H9 (cell line): ENCODE measurements at places on chromosomes 7 and 10. TPM values are rescaled to one million over a fixed set of nuclear protein-coding genes. Genes with fewer than 3 reads are reported as not detected.

Gene UROS
- 41.0 and 42.3 TPM in 2 replicates for total RNA-seq

DNA sequence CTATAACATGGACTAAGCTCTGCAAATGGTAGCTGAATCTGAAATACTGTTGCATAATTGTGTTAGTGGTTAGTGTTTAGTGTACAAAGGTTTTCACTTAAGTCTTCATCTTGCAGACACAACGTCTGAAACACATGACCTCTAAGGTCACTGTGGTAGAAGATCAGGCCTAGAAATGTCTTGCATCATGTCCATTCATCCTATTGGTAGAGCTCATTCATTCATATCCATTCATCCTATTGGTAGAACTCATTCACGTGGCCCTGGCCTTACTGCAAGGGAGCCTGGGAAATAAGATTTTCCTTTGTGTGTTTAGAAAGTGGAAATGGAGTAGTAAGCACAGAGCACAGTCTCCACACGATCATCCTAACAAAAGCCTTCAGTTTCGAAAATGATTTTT lies 485.8 kb downstream of the PLXNA4 start:
- no peaks in the 10 kb centered on the region for H3K36me3 ChIP-seq
- no peaks in the 10 kb centered on the region for H3K4me1 ChIP-seq
- no peak for DNase-seq
- no peak overlapping the region for H3K4me3 ChIP-seq

DNA sequence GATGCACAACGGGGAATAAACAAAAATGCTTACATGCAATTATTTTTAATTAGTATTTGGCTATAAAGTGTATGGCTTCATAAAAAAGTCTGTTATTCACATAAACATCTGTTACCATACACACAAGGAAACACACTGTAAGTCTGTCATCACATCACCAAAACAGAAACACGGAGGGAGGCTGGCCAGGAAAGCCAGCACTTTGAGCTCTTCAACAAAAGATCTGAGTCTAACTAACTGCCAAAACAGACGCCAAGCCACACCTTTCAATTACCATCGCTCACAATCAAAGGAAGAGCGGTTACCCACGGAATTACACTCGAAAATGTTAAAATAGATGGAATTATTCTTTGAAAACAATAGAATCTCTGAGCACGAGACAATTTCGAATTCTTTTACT lies 49.2 kb upstream of the MGMT start:
- no peaks in the 10 kb centered on the region for H3K4me1 ChIP-seq
- H3K27me3 ChIP-seq, result no peaks in the 10 kb centered on the region
- H3K27ac ChIP-seq, result no peak overlapping the region
- no peak overlapping the region for H3K4me3 ChIP-seq

Gene TMEM270
- not detected in 2 replicates for total RNA-seq

Gene TACC2
- 54.8 and 58.1 TPM in 2 replicates for total RNA-seq

DNA sequence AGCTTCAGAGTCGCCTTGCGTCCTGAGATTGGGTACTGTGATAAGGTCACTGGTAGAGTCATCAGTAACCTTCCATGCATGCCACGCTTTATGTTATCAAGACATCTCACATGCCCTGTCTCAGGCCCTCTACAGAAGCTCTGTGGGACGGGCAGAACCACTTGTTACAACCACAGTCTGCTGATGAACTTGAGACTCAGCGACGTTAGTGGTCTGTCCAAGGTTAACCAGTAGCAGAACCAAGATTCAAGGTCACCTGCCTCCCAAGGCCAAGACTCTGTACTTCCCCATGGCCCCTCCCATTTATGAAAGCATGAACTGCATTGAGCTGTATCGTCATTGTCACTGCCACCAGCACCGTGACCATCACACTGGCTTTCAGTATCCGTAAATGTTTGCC lies 15.0 kb downstream of the IQCE start:
- no peaks in the 10 kb centered on the region for H3K36me3 ChIP-seq
- no peaks in the 10 kb centered on the region for H3K27me3 ChIP-seq
- H3K4me1 ChIP-seq, result no peaks in the 10 kb centered on the region

GRCh38 chr10:43453266-43453831 lies 16.4 kb downstream of the ZNF487 start:
- peaks cover 4% of the 10 kb centered on the region; the same call in 1 of the 2 replicates for H3K4me1 ChIP-seq
- no peak overlapping the region for H3K27ac ChIP-seq
- H3K4me3 ChIP-seq, result no peak overlapping the region
- H3K27me3 ChIP-seq, result no peaks in the 10 kb centered on the region
- no peak for DNase-seq
- H3K36me3 ChIP-seq, result no peaks in the 10 kb centered on the region

- no peak overlapping the region for H3K27ac ChIP-seq
- no peak overlapping the region for H3K4me3 ChIP-seq
- no peaks in the 10 kb centered on the region for H3K27me3 ChIP-seq
Measured at GRCh38 chr10:61110188-61110844, 166.3 kb upstream of the RHOBTB1 start.

Gene NKX1-2
- total RNA-seq, result 14.9 and 15.3 TPM in 2 replicates

Gene CDHR1
- total RNA-seq, result 6.4 and 6.6 TPM in 2 replicates

DNA sequence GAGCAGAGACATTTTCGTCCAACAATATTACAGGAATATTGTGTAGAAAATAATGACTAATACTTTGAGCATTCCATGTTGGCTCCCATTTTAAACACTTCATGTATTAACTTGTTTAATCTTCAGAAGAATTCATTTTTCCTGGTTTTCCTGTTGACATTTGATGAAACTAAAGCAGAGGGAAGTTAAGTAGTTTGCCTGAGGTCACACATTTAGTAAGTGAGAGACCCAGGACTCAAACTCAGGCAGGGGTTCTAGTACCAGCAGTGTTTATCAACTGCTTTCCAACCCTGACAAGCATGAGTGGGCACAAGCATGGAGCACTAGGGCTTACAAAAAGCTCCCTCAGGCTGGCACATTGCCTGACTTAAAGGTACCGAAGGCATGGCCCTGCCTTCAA lies 719.1 kb downstream of the AUTS2 start:
- no peak overlapping the region for H3K27ac ChIP-seq
- DNase-seq, result no peak
- H3K36me3 ChIP-seq, result no peaks in the 10 kb centered on the region

DNA sequence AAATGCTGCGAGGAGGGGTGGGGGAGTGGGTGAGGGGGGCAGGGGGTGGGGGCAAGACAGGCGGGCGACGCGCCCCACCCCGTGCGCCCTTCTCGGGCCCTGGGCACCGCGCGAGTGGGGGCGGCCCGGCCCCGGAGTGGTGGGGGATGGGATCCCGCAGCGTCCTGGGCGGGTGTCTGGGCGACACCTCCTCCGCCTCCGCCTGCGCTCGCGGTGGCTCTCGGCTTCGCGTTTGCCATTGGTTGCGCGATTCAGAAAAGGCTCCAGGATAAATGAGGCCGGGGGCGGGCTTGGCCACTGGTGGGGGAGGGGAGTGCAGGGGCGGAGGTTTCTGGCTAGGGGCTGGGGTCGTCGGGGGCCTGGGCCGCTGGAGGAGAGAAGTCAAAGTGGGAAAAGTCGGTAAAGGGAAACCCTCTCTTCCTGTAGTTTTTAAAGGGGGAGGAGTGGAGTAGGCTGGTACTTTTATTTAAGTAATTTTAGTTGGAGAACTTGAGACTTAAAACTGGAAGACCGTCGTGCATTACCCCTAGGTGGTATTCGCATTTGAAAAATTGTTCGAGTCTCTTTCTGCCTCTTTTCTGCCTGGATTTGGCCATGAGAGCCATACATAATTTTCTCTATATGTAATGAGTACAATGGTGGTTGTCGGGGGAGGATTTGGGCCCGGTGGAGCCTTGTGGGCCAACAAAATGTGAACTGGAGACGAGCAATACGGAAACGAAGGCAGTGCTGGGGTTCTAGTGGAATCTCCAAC lies 992 bp upstream of the IGF2BP3 start:
- DNase-seq, result peak; percentile 92
- H3K27me3 ChIP-seq, result no peaks in the 10 kb centered on the region
- no peaks in the 10 kb centered on the region for H3K4me1 ChIP-seq
- H3K27ac ChIP-seq, result peak overlapping the region; percentile 92
- H3K36me3 ChIP-seq, result peaks cover 15% of the 10 kb centered on the region

Gene GCK
- total RNA-seq, result 0.90 and 0.98 TPM in 2 replicates

Gene CLDN4
- total RNA-seq, result 15.5 and 15.6 TPM in 2 replicates

DNA sequence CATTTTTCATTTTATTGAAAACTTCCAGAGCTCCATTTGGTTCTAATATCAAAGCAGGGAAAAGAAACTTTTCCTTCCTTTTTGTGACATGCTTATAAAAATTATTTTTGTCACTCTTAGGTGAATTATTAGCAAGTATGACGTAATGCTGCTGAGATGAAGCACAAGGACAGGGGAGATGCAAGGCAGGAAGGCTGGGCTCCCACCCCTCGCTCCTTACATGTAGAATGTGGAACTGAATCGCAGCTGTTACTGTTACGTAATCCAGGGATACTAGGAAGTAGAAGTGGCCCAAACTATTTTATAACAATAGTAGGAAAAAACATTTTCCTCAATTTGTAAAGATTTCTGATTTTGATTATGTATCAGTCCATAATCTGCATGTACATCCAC lies 17.1 kb upstream of the GTPBP4 start:
- H3K36me3 ChIP-seq, result no peaks in the 10 kb centered on the region; the same call in 2 of the 3 replicates
- DNase-seq, result no peak
- no peaks in the 10 kb centered on the region for H3K4me1 ChIP-seq
- H3K4me3 ChIP-seq, result no peak overlapping the region
- H3K27ac ChIP-seq, result no peak overlapping the region

Gene SPOCK2
- total RNA-seq, result 0.86 and 1.8 TPM in 2 replicates

DNA sequence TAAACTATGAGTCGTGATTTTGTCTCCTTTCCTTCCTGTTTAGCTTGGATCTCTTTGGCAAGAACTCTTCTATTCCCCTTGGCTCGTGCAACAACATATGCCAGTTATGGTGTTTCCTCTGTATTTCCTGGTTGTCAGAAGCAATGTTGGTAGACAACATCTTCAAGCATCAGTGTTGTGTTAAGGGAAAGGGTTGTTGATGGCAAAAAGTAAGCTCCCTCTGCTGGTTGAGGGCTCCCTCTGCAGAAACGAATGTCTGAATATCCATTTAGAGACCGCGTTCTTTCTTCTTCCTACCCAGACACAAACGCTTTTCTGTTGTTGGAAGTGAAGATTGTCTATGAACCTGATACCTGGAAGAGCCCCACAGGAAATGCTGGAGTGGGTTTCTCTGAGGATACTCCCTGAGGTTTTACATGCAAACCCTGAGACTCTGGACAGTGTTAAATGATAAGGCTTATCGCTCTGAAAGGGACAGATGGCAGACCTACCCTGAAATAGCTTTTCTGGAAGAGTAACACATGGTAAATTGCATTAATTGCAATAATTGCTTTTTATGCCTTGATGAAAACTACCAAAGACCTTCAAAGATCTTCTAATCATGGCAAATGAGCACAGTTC lies 23.5 kb upstream of the C1QL3 start:
- no peaks in the 10 kb centered on the region for H3K36me3 ChIP-seq
- H3K4me3 ChIP-seq, result no peak overlapping the region
- no peaks in the 10 kb centered on the region for H3K4me1 ChIP-seq
- no peaks in the 10 kb centered on the region for H3K27me3 ChIP-seq
- no peak overlapping the region for H3K27ac ChIP-seq

DNA sequence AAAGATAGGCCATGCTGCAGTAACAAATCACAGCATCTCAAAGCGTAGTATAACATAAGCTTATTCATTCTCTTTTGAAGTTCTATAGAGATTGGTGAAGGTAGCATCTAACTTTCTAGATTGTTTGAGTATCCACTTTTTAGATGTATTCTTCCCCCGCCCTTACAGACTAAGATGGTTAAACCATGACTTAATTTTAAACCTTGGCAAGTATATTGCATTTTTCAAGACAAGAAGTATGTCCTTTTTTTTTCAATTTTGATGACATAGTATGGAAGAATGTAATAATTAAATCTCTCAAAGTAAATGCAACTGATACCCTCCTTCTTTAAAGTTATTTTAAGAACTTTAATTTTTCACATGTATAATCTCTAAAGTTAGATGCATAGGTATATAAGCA lies 190.0 kb downstream of the KCND2 start:
- H3K27ac ChIP-seq, result no peak overlapping the region
- H3K36me3 ChIP-seq, result 0 out of 2 replicates have a peak, but pooled peaks cover 1% of the 10 kb centered on the region
- no peak for DNase-seq
- no peaks in the 10 kb centered on the region for H3K27me3 ChIP-seq

DNA sequence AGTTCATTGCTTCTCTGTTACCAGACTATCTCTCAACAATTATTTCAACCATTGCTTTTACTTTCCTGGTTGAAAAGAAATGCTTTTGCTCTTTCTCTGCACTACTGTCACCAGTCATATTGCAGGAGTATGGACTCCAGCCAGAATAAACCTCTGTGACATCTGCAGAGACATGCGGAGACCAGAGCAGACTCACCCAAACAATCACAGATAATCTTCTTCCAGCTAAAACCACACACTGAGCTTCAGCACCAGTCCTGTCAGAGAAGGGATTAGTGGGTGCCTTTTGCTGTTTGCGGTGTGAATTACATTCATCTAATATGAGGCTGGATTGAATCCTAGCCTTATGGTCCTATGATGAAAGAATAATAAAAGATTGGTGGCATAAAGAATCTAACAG lies 258.6 kb downstream of the CNTNAP2 start:
- no peaks in the 10 kb centered on the region for H3K27me3 ChIP-seq
- DNase-seq, result no peak
- H3K4me3 ChIP-seq, result no peak overlapping the region
- H3K4me1 ChIP-seq, result no peaks in the 10 kb centered on the region
- H3K36me3 ChIP-seq, result no peaks in the 10 kb centered on the region

Gene UPK3B
- total RNA-seq, result 2.1 and 3.5 TPM in 2 replicates

GRCh38 chr10:101617824-101618568 lies 29.9 kb downstream of the DPCD start:
- no peaks in the 10 kb centered on the region; the same call in 1 of the 2 replicates for H3K4me1 ChIP-seq
- no peaks in the 10 kb centered on the region for H3K27me3 ChIP-seq
- no peak for DNase-seq
- H3K36me3 ChIP-seq, result peaks cover 13% of the 10 kb centered on the region
- no peak overlapping the region for H3K27ac ChIP-seq

Gene ADIRF
- not detected in 2 replicates for total RNA-seq

DNA sequence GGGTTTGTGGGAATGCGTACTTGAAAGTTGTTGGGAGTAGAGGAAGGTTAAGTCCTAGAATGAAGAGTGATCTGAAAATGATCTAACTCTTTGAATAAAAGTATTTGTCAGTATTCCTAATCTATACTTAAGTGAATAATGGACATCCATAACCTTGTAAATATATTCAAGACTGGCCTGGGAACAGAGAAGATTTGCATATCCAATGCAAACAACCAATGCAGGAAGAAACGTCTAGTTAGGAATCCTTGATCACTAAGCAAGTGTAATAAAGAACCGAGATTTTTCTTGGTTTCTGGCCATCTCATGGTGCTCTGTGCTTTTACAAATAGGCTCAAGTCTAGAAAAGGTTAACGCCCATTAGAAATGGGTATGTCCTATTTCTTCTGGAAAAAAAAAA lies 157.1 kb downstream of the RAB11FIP2 start:
- no peaks in the 10 kb centered on the region for H3K36me3 ChIP-seq
- H3K27me3 ChIP-seq, result no peaks in the 10 kb centered on the region
- H3K4me3 ChIP-seq, result no peak overlapping the region
- DNase-seq, result no peak
- no peak overlapping the region for H3K27ac ChIP-seq
- H3K4me1 ChIP-seq, result peaks cover 3% of the 10 kb centered on the region; the same call in 1 of the 2 replicates

Gene NUDT1
- total RNA-seq, result 80.3 and 84.7 TPM in 2 replicates

Gene GPR15LG
- not detected in 2 replicates for total RNA-seq

Gene SPDYE11
- not detected in 2 replicates for total RNA-seq

- no peak overlapping the region for H3K4me3 ChIP-seq
- H3K27me3 ChIP-seq, result no peaks in the 10 kb centered on the region
- no peak for DNase-seq
- peaks cover under 1% of the 10 kb centered on the region; the same call in 2 of the 3 replicates for H3K36me3 ChIP-seq
- H3K4me1 ChIP-seq, result no peaks in the 10 kb centered on the region
- no peak overlapping the region for H3K27ac ChIP-seq
Measured at GRCh38 chr10:17548770-17549169, 68.4 kb downstream of the HACD1 start.
